Gastroesophageal sphincter (tissue), 4 donors: ENCODE measurements at places on chromosomes 16 and 17. TPM values are rescaled to one million over a fixed set of nuclear protein-coding genes. Genes with fewer than 3 reads are reported as not detected.
A peak's percentile ranks its signal among the peaks of the same experiment; 100 is the strongest.

CCDC92B gene
- not detected for total RNA-seq

CBFA2T3 gene
- 1.5 TPM for total RNA-seq

SLC16A11 gene
- total RNA-seq, result 0.32 TPM

PIRT gene
- total RNA-seq, result 0.19 TPM

SEZ6L2 gene
- total RNA-seq, result 1.6 TPM

FADS6 gene
- 0.37 TPM for total RNA-seq

KRT28 gene
- not detected for total RNA-seq

ANKRD40 gene
- total RNA-seq, result 97.0 TPM

KRTAP3-3 gene
- total RNA-seq, result not detected

BIRC5 gene
- not detected for total RNA-seq

SLC6A4 gene
- 0.13 TPM for total RNA-seq

KRT20 gene
- total RNA-seq, result not detected

FA2H gene
- 0.31 TPM for total RNA-seq

HOXB6 gene
- 40.1 TPM for total RNA-seq

TBC1D3I gene
- total RNA-seq, result not detected

RRAD gene
- 61.7 TPM for total RNA-seq

GRCh38 chr16:19660432-19660831, 57.6 kb downstream of the KNOP1 start:
- no peaks in the 10 kb centered on the region for H3K36me3 ChIP-seq
- H3K27me3 ChIP-seq, result no peaks in the 10 kb centered on the region
- no peak overlapping the region for H3K4me3 ChIP-seq
- ATAC-seq, result no peak

GRCh38 chr16:8851761-8852403, 16.9 kb downstream of the CARHSP1 start:
- H3K27ac ChIP-seq, result peak overlapping the region; percentile 43
- no peaks in the 10 kb centered on the region for H3K27me3 ChIP-seq
- H3K4me3 ChIP-seq, result no peak overlapping the region
- no peaks in the 10 kb centered on the region for H3K4me1 ChIP-seq

GRCh38 chr16:79041206-79041605, 559.3 kb downstream of the MAF start:
- H3K4me1 ChIP-seq, result no peaks in the 10 kb centered on the region
- no peak overlapping the region for H3K27ac ChIP-seq
- no peaks in the 10 kb centered on the region for H3K27me3 ChIP-seq
- no peak for ATAC-seq
- no peaks in the 10 kb centered on the region for H3K36me3 ChIP-seq
- H3K4me3 ChIP-seq, result no peak overlapping the region

DNA sequence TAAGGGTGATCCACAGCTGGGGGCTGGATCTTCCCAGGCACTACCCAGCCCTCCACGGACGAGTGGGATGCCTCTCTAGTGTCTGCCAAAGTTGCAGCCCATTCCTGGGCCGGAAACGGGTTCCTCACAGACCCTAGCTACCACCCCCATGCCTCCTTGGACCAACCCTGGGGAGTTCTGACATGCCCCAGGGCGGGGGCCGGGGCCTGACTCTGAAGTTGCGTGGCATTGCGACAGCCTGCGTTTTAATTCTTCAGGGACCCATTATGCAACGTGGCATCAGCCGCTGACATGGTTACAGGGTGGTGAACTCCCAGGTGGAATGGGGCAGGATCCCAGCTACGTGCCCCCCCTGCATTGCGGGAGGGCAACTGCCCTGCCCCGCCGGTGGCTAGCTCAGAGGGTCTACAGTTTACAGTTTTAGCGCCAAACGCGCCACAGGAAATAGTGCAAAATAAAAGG, 2.7 kb downstream of the CBX4 start:
- peaks cover 42% of the 10 kb centered on the region for H3K4me1 ChIP-seq
- no peak overlapping the region for H3K27ac ChIP-seq
- no peak overlapping the region for H3K4me3 ChIP-seq
- H3K27me3 ChIP-seq, result peaks cover 20% of the 10 kb centered on the region
- no peak for ATAC-seq

DNA sequence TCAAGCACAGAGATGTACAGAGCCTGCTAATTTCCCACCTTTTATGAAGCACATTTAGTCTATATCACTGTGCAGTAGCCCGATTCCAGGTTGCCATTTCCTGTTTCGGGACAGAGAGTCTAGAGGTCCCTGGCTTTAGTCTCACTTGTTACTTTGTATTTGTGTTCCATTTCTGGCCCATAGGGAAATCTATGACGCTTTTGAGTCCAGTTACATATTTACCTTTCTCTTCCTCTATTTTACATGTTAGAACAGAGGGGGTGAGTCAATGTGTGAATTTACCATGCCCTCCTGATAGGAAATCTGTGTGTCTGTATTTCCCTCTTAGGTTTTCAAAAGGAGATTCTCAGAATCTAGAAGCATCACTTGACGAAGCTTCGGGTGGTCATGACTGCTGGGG, 227.1 kb upstream of the ZFHX3 start:
- no peaks in the 10 kb centered on the region for H3K36me3 ChIP-seq
- peaks cover 12% of the 10 kb centered on the region for H3K27me3 ChIP-seq
- no peak overlapping the region for H3K4me3 ChIP-seq
- no peak overlapping the region for H3K27ac ChIP-seq

DNA sequence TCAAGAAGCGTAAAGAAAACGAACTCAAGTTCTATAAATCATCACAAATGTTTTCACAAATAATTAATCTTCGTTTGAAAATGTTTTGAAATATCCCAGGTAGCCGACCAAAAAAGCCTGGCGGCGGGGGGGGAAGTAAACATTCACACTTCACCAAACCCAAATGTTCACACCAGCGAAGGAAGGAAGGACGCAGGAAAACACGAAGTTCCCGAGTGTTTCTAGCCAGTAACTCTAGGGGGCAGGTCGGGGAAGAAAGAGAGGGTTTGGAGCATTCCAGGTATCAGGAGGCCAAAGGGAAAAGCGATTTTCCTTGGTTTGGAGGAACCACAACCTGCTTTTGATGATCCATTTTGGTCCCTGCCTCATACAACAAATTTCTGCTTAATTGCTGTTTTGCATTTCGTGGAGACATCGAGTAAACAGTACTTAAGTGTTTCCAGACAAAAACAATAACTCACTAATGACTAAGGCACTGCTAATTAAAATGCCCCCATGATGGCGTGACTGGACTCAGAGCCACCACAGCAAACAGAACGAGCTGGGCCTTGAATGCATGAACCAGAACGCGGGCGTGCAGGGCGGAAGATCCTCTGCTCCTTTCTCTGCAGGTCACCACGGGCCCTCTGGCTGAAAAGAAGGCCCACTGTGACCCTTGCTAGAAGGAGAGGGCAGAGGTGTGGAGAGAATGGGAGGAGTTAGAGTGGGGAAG, 16.6 kb downstream of the ZFHX3 start:
- no peaks in the 10 kb centered on the region for H3K4me1 ChIP-seq
- H3K36me3 ChIP-seq, result no peaks in the 10 kb centered on the region
- no peak overlapping the region for H3K4me3 ChIP-seq
- no peak overlapping the region for H3K27ac ChIP-seq
- no peak for ATAC-seq
- no peaks in the 10 kb centered on the region for H3K27me3 ChIP-seq

DNA sequence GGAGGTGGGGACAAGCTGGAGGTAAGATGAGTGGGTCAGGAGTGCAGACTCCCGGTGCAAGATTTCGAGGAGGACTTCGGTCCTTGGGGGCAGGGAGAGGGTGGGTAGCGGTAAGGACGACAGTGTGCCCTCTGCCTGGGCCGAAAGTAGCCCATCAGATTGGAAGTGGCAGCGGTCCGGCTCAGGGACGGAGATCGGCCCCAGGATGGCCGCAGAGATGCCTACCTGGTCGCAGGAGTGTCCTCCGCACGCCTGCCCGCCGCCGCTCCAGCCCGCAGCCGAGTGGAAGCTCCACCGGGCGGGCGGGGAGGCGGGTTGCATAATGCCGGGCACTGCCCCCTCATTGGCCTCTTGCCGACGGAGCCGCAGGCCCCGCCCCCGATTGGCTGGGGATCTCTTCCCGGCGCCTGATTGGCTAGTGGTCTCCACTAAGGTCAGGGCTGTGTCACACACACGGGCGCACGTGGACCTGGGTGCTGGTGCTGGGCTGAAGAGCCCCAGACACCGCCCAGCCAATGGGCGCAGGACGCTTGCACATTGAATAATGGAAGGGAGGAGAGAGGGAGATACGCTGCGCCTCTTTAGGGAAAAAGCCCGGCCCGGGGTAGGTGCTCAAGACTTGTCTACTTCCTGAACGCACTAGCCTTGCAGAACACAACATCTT, at the start of gene PER1:
Gene PER1, minus strand, starts transcription at position 293 of the 664 bp plus-strand sequence. CDS start 1,698 bp downstream, outside the sequence.
- no peaks in the 10 kb centered on the region for H3K27me3 ChIP-seq
- H3K27ac ChIP-seq, result peak within 1 kb of the TSS; percentile 99
- H3K36me3 ChIP-seq, result peaks cover under 1% of the 10 kb centered on the region
- H3K4me3 ChIP-seq, result peak within 1 kb of the TSS; percentile 79

GRCh38 chr16:2282866-2283555, 15.1 kb upstream of the RNPS1 start:
- H3K36me3 ChIP-seq, result no peaks in the 10 kb centered on the region
- H3K27ac ChIP-seq, result no peak overlapping the region
- no peak overlapping the region for H3K4me3 ChIP-seq

DNA sequence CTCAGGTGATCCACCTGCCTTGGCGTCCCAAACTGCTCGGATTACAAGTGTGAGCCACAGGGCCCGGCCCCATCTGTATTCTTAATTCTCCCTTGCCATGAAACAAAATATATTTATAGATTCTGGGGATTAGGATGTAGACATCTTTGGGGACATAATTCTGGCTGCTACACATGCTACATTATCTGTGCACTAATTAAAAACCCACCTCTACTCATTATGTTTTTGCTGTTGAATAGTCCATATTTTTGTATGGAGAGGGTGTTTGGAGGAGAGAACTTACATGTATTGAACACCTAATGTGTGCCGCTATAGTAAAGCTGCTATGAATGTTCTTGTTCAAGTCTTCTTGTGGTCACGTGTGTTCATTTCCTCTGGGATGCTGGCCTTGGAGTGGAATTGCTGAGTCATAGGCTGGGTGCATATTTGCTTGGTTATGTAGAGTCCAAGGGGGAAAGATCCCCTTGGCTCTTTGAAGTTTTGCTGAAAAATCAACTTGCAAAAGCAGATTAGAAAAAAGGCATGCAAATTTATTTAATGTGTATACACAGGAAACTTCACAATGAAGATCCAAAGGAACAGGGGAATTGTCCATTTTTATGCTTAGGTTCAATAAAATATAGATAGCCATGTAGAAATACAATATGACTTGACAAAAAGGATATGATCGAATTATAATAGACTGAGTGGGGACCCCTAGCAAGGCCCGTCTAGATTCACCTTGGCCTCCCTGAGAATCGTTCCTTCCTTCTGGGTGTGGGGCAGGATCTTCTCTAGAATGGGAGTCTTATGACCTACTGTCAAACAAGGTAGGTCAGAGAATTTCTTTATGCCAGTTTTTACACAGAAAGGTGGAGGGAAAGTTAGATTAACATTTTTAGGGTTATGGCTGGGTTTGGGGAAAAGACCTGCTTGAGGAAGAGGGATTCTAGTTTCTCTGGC, 42.1 kb upstream of the GPRC5B start:
- H3K36me3 ChIP-seq, result no peaks in the 10 kb centered on the region
- no peak overlapping the region for H3K4me3 ChIP-seq
- ATAC-seq, result no peak
- H3K27me3 ChIP-seq, result peaks cover 11% of the 10 kb centered on the region
- no peaks in the 10 kb centered on the region for H3K4me1 ChIP-seq

DNA sequence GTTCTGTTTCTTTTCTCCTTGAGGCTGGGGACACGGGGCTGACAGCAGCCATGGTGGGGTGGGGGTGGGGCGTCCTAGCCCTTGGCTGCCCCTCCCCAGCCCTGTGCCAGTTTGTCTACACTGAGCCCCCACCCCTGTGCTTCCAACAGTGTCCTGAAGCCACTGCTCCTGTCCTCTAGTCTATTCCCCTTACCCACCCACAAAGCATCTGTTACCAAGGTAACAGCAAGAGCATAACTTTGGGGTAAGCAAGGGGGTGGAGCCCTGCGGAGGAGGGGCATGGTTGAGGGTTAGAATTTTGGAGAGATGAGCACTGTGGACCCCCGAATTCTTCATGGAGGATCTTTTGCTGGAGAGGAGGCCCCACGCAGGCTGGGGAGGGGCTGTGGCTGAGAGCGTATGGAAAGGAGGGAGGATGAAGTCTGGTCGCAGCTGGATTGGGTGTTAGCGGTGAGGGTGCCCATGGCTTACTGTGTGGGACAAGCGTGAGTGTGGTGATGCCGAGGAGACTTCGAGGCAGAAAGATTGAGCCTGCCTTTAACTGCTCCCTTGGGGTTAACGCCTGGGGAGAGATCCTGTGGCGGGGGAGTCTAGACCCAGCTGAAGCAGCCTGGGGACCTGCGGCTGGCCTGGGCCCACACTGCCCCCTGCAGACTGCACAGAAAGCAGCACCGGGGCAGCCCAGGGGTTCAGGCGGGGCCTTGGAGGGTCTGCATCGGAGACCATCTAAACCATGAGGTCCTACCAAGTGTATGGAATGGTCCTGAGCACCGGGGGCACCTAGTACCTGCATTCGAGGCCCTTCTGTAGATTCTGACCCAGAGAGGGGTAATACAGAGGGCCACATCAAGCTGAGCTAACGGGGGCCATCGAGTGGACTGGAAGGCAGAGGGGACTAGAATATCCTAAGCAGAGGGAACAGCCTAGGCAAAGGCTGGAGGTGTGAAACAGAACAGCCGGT, 6.1 kb upstream of the STAC2 start:
- no peaks in the 10 kb centered on the region for H3K36me3 ChIP-seq
- peak overlapping the region; percentile 21 for H3K4me3 ChIP-seq
- no peak overlapping the region for H3K27ac ChIP-seq
- H3K4me1 ChIP-seq, result peaks cover 12% of the 10 kb centered on the region

GRCh38 chr17:77281122-77281903, 140.5 kb downstream of the SEC14L1 start:
- no peaks in the 10 kb centered on the region for H3K36me3 ChIP-seq
- ATAC-seq, result peak; percentile 73
- no peaks in the 10 kb centered on the region for H3K4me1 ChIP-seq
- no peak overlapping the region for H3K27ac ChIP-seq
- peak overlapping the region; percentile 21 for H3K4me3 ChIP-seq

DNA sequence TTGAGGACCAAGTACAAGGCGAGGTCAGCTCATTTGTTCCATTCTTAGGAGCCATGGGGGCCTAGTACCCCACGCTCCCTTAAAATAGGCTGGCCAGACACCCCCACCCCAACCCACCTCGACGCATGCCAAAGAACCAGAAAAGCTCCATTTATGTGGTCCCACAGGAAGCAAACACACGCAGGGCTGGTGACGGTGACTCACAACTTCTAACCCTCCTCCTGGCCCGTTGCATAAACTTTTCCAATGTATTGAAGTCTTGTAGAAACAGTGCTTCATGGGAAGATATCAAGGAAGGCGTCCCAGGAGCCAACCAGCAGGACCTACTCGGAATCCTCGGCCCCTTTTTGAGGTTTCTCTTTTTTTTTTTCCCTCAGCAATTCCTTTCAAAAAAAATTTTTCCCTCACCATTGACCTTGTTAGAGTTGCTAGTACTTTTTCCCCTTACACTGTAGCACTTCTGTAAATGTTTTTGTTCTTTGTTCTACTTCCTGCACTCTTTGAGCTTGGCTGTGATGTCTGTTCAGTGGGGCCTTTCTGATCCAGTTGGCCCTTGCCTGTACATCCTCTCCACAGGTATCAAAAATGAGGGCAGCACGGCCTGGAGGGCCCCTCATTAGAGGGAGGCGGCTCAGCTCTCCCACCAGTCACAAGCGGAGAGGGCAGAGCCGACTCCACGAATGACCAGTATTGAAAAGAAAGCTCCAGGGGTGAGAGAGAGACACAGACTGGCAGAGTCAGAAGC, 208.3 kb downstream of the RGS9 start:
- no peaks in the 10 kb centered on the region for H3K27me3 ChIP-seq
- no peaks in the 10 kb centered on the region for H3K4me1 ChIP-seq
- no peak overlapping the region for H3K27ac ChIP-seq
- no peaks in the 10 kb centered on the region for H3K36me3 ChIP-seq

GRCh38 chr16:51812945-51813344, 661.9 kb upstream of the SALL1 start:
- H3K4me3 ChIP-seq, result no peak overlapping the region
- H3K27me3 ChIP-seq, result no peaks in the 10 kb centered on the region
- H3K4me1 ChIP-seq, result no peaks in the 10 kb centered on the region
- no peak overlapping the region for H3K27ac ChIP-seq
- H3K36me3 ChIP-seq, result no peaks in the 10 kb centered on the region
- ATAC-seq, result no peak
